Osteocyte (in vitro differentiated cells): ENCODE measurements at places on chromosomes 6 and 20.

- peaks cover 6% of the 10 kb centered on the region for H3K4me1 ChIP-seq
- peaks cover 8% of the 10 kb centered on the region for H3K27me3 ChIP-seq
- no peak for DNase-seq
These were observed 325.4 kb upstream of the PRDM1 start for GRCh38 chr6:105760746-105761145.

GRCh38 chr6:161533266-161533665 lies 259.4 kb upstream of the AGPAT4 start:
- no peak overlapping the region for H3K4me3 ChIP-seq
- DNase-seq = no peak
- H3K27ac ChIP-seq = no peak overlapping the region
- peaks cover 2% of the 10 kb centered on the region for H3K36me3 ChIP-seq
- H3K4me1 ChIP-seq = peaks cover 23% of the 10 kb centered on the region

DNA sequence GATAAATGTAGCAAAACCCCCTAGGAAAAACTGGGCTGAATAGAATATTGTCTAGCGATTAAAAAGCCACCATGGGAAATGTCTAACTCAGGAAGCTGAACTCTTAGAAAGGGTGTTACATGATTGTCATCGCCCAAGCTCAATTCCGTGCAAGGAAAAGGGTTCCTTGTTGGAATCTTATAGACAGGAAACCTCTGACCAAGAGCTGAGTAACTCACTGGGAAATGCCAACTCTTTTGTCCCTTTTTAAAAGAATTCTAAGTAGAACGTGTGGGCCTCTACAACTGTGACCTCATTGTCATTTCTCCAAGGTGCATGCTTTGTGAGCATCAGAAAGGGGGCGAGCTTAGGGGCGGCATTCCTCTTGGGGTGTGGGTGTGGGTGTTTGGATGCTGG lies 88.1 kb downstream of the SYNJ2 start:
- H3K36me3 ChIP-seq = peaks cover 54% of the 10 kb centered on the region
- DNase-seq = no peak
- peaks cover 32% of the 10 kb centered on the region for H3K4me1 ChIP-seq
- no peaks in the 10 kb centered on the region for H3K27me3 ChIP-seq
- no peak overlapping the region for H3K4me3 ChIP-seq
- peak overlapping the region; percentile 87 for H3K27ac ChIP-seq

- H3K27me3 ChIP-seq = no peaks in the 10 kb centered on the region
- no peaks in the 10 kb centered on the region for H3K36me3 ChIP-seq
- peaks cover 3% of the 10 kb centered on the region for H3K4me1 ChIP-seq
- H3K4me3 ChIP-seq = no peak overlapping the region
These were observed 74.1 kb upstream of the TOX2 start for GRCh38 chr20:43840382-43841070.

DNA sequence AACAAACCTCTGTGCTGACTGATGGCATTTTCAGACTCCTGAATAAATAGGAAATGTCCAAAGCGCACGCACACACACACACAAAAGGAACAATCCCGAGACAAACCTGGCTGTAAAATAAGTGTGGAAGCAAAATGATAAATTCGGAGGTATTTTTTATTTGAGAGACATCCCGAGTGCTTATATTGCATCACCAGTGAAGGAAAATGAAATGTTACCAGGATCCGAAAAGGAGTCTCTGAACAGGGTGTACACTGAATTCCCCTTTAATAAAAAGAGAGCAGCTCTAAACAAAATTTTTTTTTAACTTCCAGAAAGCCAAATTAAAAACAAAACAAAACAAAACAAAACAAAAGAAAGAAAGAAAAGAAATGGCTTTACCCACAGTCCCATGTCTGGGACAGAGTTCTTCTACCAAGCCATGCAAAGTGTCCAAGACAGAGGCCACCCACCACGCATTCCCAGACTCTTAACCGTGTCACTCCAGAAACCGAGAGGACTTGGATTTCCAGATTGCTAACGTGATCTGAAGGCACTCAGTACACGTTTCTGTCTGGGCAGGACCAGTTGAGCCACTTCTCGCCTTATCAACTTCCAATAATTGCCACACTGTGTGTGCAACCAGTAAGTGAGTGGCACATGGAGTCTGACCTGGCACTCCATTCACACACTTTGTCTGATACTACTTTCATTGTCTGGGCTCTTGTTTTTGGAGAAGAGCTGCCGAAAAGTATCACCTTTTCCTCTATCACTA lies 817 bp downstream of the ME1 start:
- peak overlapping the region; percentile 94 for H3K27ac ChIP-seq
- peak overlapping the region; percentile 82 for H3K4me3 ChIP-seq
- H3K4me1 ChIP-seq = peaks cover 47% of the 10 kb centered on the region
- DNase-seq = no peak

- no peak for DNase-seq
- H3K4me1 ChIP-seq = no peaks in the 10 kb centered on the region
- H3K27me3 ChIP-seq = no peaks in the 10 kb centered on the region
These were observed 15.7 kb downstream of the PXMP4 start for GRCh38 chr20:33704197-33704924.

- H3K36me3 ChIP-seq = no peaks in the 10 kb centered on the region
- H3K27ac ChIP-seq = no peak overlapping the region
- DNase-seq = no peak
- H3K27me3 ChIP-seq = no peaks in the 10 kb centered on the region
- no peaks in the 10 kb centered on the region for H3K4me1 ChIP-seq
These were observed 295.5 kb upstream of the HS3ST5 start for GRCh38 chr6:114638341-114638740.

DNA sequence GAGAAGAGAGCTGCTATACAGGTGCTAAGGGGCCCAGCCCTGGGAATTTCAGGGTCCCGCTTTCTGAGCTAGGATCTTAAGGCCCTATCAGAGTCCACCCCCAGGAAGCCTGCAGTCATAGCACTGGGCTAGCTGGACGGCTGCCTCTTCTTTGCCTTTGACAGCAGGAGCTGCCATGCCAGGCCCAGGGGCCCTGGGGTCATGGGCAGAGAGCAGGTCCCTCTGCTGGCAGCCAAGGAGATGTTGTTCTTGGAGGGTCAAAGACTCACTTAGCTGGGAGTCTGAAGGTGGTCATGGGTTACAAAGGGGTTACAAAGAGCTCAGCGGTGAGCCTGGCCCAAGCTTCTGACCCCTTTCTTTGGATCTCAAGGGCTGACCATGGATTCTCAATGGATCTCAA lies 52.7 kb downstream of the RPP21 start:
- H3K4me3 ChIP-seq = no peak overlapping the region
- H3K27ac ChIP-seq = no peak overlapping the region
- H3K36me3 ChIP-seq = no peaks in the 10 kb centered on the region
- H3K27me3 ChIP-seq = peaks cover 75% of the 10 kb centered on the region
- H3K4me1 ChIP-seq = no peaks in the 10 kb centered on the region

GRCh38 chr6:167094820-167095637 lies 27.9 kb upstream of the CCR6 start:
- DNase-seq = no peak
- H3K4me1 ChIP-seq = no peaks in the 10 kb centered on the region
- no peaks in the 10 kb centered on the region for H3K27me3 ChIP-seq
- H3K4me3 ChIP-seq = no peak overlapping the region

- peaks cover 26% of the 10 kb centered on the region for H3K36me3 ChIP-seq
- no peak for DNase-seq
- H3K27me3 ChIP-seq = no peaks in the 10 kb centered on the region
- no peak overlapping the region for H3K27ac ChIP-seq
- no peak overlapping the region for H3K4me3 ChIP-seq
These were observed 39.2 kb upstream of the TPD52L1 start for GRCh38 chr6:125114248-125114858.

- H3K4me1 ChIP-seq = peaks cover 3% of the 10 kb centered on the region
- no peak overlapping the region for H3K27ac ChIP-seq
- peaks cover 16% of the 10 kb centered on the region for H3K27me3 ChIP-seq
- H3K36me3 ChIP-seq = no peaks in the 10 kb centered on the region
These were observed 41.9 kb downstream of the PLEKHG1 start for GRCh38 chr6:150641398-150642139.

GRCh38 chr6:136798044-136798443 lies 5.8 kb upstream of the MAP3K5 start:
- H3K4me1 ChIP-seq = peaks cover 5% of the 10 kb centered on the region
- H3K27me3 ChIP-seq = no peaks in the 10 kb centered on the region
- no peak overlapping the region for H3K27ac ChIP-seq
- H3K4me3 ChIP-seq = no peak overlapping the region

DNA sequence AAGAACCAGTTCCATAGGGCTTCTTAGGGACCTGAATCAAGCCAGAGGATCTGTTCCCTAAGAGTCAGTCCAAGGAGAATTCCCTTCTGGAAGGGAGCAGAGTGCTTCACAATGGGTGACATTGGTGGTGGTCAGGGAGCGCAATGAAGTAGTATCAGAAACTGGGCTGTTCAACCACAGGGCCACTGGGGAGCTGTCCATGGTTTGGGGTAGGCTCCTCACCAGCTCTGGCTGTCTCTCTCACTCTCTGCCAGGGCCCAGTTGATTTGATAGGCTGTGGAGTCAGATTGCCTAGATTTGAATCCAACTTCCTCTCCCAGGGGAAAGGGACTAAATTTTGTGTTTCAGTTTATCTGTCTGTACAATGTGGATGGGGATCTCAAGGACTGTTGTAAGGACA lies 36.7 kb upstream of the CHD6 start:
- H3K27me3 ChIP-seq = peaks cover 20% of the 10 kb centered on the region
- H3K36me3 ChIP-seq = no peaks in the 10 kb centered on the region
- no peaks in the 10 kb centered on the region for H3K4me1 ChIP-seq
- no peak overlapping the region for H3K27ac ChIP-seq
- DNase-seq = no peak
- no peak overlapping the region for H3K4me3 ChIP-seq

GRCh38 chr6:127206531-127207095 lies 60.1 kb upstream of the RNF146 start:
- no peaks in the 10 kb centered on the region for H3K4me1 ChIP-seq
- no peaks in the 10 kb centered on the region for H3K36me3 ChIP-seq
- H3K27me3 ChIP-seq = peaks cover 9% of the 10 kb centered on the region

GRCh38 chr20:62952373-62952967 lies at the start of gene SLC17A9:
TSS of gene SLC17A9 (plus strand) at chr20:62952709. CDS start at chr20:62952831, 122 bp downstream.
- H3K36me3 ChIP-seq = peaks cover 20% of the 10 kb centered on the region
- H3K4me1 ChIP-seq = peaks cover 9% of the 10 kb centered on the region
- no peak within 1 kb of the TSS for H3K4me3 ChIP-seq
